ENCODE measurements at places on chromosomes 12 and 14.

DNA sequence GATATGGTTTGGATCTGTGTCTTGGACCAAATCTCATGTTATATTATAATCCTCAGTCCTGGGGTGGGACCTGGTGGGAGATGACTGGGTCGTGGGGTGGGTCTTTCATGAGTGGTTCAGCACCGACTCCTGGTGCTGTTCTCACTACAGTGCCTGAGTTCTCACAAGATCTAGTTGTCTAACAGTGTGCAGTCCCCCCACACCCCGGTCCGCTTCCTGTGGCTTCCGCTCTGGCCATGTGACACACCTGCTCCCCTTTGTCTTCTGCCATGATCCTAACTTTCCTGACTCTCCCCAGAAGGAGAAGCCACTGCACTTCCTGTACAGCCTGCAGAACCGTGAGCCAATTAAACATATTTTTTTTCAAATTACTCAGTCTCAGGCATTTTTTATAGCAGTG is 1262.2 kb downstream of the TMEM121 start:
- H3K36me3 ChIP-seq = no peaks in the 10 kb centered on the region
- no peak overlapping the region for H3K4me3 ChIP-seq
- H3K27me3 ChIP-seq = no peaks in the 10 kb centered on the region

GRCh38 chr12:47367912-47368537 is 288.3 kb upstream of the AMIGO2 start:
- no peaks in the 10 kb centered on the region for H3K4me1 ChIP-seq
- no peak overlapping the region for H3K4me3 ChIP-seq
- no peak overlapping the region for H3K27ac ChIP-seq
- H3K36me3 ChIP-seq = no peaks in the 10 kb centered on the region
- H3K27me3 ChIP-seq = no peaks in the 10 kb centered on the region

GRCh38 chr12:123278101-123278627 is 6.5 kb upstream of the CDK2AP1 start:
- H3K4me3 ChIP-seq = no peak overlapping the region
- H3K27ac ChIP-seq = no peak overlapping the region
- no peaks in the 10 kb centered on the region for H3K27me3 ChIP-seq
- no peaks in the 10 kb centered on the region for H3K36me3 ChIP-seq

DNA sequence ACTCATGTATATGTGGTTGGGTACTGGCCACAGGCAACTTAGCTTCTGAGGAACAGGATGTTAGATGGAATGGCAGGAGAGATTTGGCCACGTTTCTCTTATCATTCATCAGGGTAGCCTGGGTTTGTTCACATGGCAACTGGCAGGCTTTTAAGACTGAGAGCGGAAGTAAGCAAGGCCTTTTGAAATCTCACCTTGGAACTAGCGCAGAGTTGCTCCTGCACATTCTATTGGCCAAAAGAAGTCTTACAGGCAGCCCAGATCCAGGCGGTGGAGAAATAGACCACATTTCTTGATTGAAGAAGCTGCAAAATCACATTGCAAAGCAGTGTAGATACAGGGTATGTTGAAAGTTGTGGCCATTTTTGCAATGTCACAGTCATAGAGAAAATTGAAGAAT is 3.7 kb downstream of the CLEC4A start:
- H3K36me3 ChIP-seq = peaks cover 12% of the 10 kb centered on the region
- no peak overlapping the region for H3K27ac ChIP-seq
- no peaks in the 10 kb centered on the region for H3K27me3 ChIP-seq
- no peaks in the 10 kb centered on the region for H3K4me1 ChIP-seq
- no peak overlapping the region for H3K4me3 ChIP-seq

- H3K4me3 ChIP-seq = no peak within 1 kb of the TSS
- peaks cover 18% of the 10 kb centered on the region for H3K36me3 ChIP-seq
- H3K27me3 ChIP-seq = no peaks in the 10 kb centered on the region
- H3K4me1 ChIP-seq = peaks cover 36% of the 10 kb centered on the region
Measured at GRCh38 chr14:23094666-23095195, at the start of gene ACIN1. Gene ACIN1 (minus strand): TSS chr14:23095136. CDS start chr14:23095112, 24 bp downstream.

DNA sequence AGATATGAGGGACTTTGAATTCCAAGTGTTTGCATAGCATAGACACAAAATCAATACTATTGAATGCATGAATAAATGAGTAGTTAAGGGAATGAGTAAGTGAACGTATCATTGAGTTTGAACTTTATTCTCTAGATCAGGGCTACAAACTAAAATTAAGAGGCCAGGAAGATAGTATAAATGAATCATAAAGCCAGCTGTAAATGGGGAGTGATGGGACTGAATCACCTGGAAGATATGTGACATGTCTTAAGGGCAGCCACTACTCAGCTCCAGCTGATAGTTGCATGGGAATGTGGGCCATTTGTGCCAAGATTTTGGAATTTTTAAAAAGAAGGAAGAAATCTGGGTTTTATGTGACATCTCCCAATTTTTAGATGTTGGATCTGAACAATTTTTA is 229.9 kb downstream of the AKAP6 start:
- no peaks in the 10 kb centered on the region for H3K27me3 ChIP-seq
- no peak for DNase-seq
- peaks cover 5% of the 10 kb centered on the region for H3K4me1 ChIP-seq
- no peaks in the 10 kb centered on the region for H3K36me3 ChIP-seq
- H3K4me3 ChIP-seq = no peak overlapping the region

DNA sequence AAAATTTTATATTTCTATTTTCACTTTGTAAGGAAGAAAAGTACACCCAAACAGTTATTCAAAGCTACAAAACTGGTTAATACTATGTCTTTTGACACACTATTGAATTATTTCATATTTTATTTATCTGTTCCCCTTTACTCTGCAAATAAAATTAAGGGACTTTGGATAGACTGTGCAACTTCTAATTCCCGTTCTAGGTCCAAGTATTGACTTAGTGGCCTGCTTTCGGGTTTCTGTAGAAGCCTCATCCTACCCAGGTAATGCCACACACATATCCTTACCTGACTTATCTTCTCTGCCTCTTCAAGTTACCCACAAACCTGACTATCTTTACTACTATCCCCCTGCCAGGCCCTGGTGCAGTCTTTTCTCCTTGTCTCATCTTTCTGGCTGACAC is 156.3 kb upstream of the TMTC2 start:
- no peaks in the 10 kb centered on the region for H3K36me3 ChIP-seq
- no peak overlapping the region for H3K4me3 ChIP-seq
- H3K27ac ChIP-seq = no peak overlapping the region
- H3K4me1 ChIP-seq = no peaks in the 10 kb centered on the region
- DNase-seq = no peak
- H3K27me3 ChIP-seq = peaks cover 17% of the 10 kb centered on the region

- H3K4me3 ChIP-seq = no peak overlapping the region
- no peak overlapping the region for H3K27ac ChIP-seq
- H3K4me1 ChIP-seq = no peaks in the 10 kb centered on the region
- no peak for DNase-seq
- H3K27me3 ChIP-seq = peaks cover 15% of the 10 kb centered on the region
Measured at GRCh38 chr12:30296486-30296885, 399.2 kb downstream of the IPO8 start.
